ENCODE measurements at places on chromosomes 11 and 22.
A peak's percentile ranks its signal among the peaks of the same experiment; 100 is the strongest.

- DNase-seq: no peak
These were observed 29.4 kb downstream of the SIK2 start for GRCh38 chr11:111631666-111632039.

DNA sequence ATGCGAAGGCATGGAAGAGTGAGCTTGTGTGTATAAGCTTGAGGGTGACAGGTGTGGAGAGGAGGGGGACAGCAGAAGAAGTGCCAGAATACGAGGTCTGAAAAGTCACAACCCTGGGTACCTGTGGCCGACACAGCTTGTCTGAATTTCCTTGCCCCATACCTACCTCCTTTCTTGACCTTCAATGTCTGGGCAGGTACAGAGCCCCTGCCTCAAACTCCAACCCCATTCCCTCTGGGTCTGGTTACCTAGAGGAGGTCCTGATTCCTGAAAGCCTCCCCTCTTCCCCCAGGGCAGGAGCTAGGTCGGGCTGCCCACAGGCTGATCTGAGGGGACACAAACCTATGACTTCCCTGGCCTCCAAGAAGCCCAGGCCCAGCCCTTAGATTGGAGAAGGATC lies 36.6 kb upstream of the FCHSD2 start:
- DNase-seq: no peak

DNA sequence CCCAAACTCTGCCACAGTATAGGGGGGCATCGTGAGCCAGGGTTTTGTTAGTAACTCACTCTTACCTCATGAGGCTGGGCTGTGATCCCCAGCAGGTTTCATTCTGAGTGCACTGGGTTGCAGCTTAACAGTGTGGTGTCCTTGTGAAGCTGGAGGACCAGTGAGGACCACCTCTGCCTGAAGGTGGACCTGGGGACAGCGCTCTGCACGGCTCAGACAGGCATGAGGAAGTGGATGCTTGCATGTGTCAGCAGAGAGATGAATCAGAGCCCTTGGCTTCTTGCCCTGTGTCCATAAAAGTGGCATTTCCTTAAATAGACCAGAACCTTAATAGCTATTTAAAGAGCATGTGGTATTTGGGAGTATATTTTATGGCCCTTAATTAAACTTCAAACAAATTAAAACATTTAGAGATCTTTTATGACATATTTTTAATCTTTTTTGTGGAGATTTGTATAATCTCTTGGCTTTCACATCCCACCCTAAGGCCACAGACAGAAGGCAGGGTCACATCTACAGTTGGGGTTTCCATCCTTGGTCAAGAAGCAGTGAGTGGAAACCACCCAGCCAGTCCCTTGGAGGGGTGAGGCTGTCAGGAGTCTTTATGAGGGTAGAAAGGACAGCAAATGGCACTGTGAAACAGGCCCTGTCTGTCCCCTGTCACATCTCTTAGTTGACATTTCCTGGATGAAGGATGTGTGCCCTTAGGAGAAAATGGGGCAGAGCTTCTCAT lies 24.8 kb upstream of the ADORA2A start:
- DNase-seq: peak; percentile 83

GRCh38 chr11:119537306-119538253 lies 114.6 kb upstream of the THY1 start:
- no peak for DNase-seq

- DNase-seq: no peak
These were observed 250.6 kb upstream of the TENM4 start for GRCh38 chr11:79691445-79691844.

DNA sequence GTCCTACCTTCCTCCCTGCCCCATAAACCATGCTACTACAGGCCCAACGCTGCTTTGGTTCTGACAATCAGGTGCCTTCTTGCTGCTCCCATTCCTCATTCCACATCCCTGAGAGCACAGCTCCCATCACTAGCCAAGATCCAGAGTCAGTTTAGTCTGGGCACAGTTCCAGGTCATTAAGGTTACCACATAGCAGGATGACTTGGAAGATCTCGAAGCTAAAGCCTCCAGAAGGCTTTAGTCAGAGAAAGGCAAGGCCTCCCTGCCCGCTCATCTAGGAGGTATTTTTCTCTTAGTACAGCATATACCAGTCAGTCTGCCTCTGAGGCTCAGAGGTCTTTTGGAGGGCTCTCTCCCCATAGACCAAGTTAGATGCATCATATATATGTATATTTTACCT lies 30.3 kb downstream of the TRIM66 start:
- no peak for DNase-seq

DNA sequence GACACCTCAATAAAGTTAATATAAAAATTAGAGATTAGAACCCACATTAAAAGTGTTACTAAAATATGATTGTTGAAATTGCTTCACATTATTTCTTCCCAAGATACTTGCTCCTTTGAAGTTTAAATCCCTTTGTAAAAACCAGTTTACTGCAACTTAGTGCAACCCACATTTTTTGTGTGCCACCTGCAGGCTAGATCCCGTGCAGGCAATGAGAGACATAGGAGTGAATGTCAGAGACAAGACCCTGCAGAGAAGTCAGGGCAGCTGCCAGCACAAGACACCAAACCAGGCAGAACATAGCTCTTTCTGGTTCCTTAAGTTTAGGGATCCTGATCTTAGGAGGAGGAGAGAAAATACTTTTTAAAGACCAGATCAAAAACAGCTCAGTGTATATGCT lies 142.8 kb upstream of the MTNR1B start:
- DNase-seq: no peak

GRCh38 chr22:30425616-30426387 lies at the start of gene MTFP1:
Gene MTFP1, plus strand, starts transcription at chr22:30425768. Its CDS starts 112 bp downstream, at chr22:30425880.
- peak; percentile 73 for DNase-seq

DNA sequence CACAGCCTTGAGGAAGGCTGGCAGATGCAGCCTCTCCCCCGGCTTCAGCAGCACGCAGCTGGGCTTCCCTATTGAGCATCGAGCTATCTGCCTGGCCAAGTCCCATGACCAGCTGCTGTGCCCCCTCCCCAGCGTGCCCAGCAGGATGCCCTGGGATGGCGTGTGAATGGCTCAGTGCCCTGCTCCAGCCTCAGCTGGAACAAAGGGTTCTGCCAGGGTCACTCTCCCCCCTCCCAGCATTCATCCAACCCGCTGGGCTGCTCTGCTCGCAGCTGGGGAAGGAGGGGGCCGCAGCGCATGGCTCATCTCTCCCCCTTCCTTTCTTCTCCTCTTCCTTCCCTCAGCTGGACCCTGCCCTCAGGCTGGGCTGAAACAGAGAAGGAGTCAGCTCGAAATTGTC lies 14.5 kb downstream of the LRP4 start:
- DNase-seq: no peak

GRCh38 chr22:50058061-50058905 lies at the start of gene TTLL8:
Gene TTLL8, minus strand, starts transcription at chr22:50058298.
- no peak for DNase-seq

DNA sequence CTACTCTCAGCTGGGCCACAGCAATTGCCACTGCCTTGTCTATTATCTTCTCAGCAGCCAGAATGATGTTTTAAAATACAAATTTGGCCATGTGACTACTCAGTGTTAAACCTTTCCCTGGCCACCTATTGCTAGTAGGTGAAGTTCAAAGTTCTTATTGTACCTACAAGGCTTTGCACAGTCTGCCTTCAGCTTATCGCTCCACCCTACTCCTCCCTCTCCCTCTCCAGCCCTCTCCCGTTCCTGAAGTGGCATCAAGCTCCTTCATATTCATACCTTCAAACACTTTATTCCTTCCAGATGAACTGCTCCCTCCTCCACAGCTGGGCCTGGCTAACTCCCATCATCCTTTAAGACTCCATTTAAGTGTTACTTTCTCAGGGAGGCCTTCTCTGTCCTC lies 37.3 kb downstream of the OR10A6 start:
- DNase-seq: no peak

GRCh38 chr11:14625586-14626205 lies 17.9 kb upstream of the PDE3B start:
- no peak for DNase-seq

- DNase-seq: peak; percentile 77
These were observed 226.4 kb downstream of the ADAMTS15 start for GRCh38 chr11:130674686-130675308.

- peak; percentile 82 for DNase-seq
These were observed 787.1 kb upstream of the API5 start for GRCh38 chr11:42524534-42525227.

DNA sequence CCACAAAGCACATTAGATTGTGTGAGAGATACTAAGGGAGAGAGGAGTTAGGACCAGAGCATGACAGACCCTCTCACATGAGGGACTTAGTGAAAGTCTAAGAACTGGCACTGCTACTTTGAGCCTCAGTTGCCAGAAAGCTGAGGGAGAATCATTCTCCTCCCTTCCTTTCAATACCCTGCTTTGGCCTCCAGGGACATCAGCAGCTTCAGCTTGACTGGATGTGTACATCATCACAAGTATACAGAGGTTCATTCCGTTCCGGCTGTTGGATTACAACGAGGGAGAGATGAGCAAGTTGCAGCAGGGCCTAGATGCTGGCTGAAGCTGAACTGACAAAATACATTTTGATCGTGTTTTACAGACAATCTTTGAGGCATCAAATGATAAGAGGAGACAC lies 15.7 kb upstream of the ANO5 start:
- DNase-seq: no peak

- no peak for DNase-seq
These were observed 294.2 kb downstream of the NELL1 start for GRCh38 chr11:20963596-20963995.

DNA sequence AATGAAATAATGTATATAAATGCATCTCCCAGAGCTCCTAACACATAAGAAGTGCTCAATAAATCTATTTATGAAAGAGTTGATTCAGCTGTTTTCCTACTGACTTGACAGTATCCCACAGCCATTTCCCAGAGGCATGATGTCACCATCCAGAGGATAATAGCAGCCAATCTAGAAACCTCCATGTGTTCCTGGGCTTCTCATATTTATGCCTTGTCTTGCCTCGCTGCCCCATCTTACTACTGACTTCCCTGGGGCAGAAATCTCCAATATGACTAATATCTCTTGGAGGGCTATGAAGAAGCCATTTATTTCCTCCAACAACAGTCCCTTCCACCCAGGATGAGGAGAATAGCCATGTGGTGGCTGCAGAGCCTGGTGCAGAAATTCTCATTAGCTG lies 115.4 kb upstream of the NAV2 start:
- DNase-seq: no peak

GRCh38 chr11:131628739-131629138 lies 258.3 kb downstream of the NTM start:
- no peak for DNase-seq

GRCh38 chr22:37355174-37355573 lies 72.1 kb downstream of the ELFN2 start:
- DNase-seq: no peak

DNA sequence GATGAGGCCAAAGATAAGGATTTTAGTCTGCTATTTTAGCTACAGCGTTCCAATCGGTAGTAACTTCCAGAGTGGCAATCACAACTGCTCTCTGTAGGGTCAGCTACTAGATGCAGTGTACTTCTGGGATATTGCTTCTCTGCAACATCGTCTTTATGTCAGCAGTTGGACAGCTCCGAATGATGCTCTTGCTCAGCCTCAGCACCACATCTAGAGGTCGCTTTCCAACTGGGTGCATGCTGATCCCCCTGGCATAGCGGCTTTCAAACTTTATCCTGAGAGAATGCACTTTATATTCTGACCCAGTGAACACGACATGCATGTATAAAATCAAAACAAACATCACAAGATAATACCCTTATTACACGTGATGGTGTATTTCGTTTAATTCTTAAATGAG lies 219.6 kb downstream of the C11orf87 start:
- DNase-seq: peak; percentile 71

DNA sequence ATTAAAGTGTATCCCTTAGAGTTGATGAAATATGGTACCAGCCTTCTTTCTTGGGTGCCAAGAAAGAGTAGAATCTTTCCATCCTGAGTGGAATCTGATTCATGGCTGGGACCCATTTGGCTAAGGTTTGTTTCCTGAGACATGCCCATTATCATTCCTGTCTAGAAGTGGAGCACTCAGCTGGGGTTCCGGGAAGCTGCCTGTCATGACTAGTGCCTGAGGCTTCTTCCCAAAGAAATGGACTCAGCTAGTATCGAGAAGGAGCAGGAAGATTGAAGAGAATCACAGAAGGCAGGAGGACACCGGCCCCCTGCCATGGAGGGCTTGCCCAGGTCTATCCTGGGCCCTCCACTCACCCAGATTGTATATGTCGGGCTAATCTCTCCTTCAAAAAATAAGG lies 57.6 kb downstream of the KREMEN1 start:
- DNase-seq: no peak

- DNase-seq: no peak
These were observed 26.1 kb downstream of the TYR start for GRCh38 chr11:89203814-89204213.

GRCh38 chr22:44542561-44543222 lies 44.7 kb upstream of the RTL6 start:
- DNase-seq: no peak

- no peak for DNase-seq
These were observed 14.0 kb upstream of the NRGN start for GRCh38 chr11:124725719-124726105.

- DNase-seq: no peak
These were observed 209.5 kb upstream of the E2F8 start for GRCh38 chr11:19450282-19450681.

DNA sequence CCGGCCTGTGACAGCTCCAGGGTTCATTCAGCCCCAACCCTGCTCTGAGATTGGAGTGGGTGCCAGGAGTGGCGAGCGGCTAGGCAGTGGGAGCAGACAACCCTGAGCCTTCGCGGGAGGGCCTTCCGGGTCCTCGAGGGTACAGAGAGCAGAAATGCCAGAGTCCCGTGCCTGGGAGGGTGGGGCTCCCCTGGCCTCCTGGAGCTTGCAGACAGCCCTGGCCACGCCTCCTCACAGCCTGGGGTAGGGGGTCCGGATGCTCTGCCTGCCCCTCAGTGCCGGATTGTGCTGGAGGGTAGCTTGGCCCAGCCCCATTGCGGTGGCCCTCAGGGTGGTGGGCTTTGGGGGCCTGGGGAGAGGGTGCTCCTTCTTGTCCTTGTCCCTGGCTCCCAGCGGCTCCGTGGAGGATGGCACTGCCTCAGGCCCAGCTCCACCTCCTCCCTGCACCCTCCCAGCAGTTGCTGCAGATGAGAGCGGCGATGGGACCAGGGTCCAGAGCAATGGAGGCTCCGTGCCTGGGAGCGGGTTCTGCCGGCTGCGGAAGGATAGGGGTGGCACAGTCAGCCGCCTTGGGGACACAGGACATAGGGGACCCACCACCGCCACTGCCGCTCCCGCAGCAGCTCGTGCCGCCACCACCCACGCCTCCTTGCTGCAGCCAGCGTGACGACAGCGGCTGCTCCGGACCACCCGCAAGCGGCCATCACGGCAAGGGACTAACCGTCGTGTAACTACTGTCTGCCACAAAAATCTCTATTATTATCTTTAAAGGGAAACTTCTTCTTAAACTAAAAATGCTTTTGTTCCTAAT lies 34.9 kb upstream of the OR10G7 start:
- DNase-seq: peak; percentile 16

DNA sequence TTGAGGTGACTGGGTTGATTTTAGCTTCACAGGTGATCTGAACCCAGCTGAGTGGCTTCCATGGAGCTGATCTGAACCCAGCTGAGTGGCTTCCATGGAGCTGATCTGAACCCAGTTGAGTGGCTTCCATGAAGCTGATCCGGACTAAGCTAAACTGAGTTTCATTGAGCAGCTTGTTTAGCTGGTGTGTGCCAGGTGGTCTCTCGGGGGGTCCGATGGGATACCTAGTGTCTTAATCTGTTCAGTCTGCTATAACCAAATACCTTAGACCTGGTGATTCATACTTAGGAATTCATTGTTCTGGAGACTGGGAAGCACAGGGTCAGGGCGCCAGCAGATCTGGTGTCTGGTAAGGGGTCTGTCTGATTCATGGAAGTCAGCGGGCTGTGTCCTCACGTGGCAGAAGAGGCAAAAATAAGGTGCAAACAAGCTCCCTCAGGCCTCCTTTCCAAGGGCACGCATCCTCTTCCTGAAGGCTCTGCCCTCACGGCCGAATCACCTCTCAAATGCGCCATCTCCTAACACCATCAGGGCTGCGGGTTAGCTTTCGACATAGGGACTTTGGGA lies 52.5 kb upstream of the KCNQ1OT1 start:
- no peak for DNase-seq
